ENCODE measurements at places on chromosomes 5 and 9.

- DNase-seq: no peak
Measured at GRCh38 chr5:16926417-16926816, 9.7 kb downstream of the MYO10 start.

GRCh38 chr9:109940561-109940960 is 160.6 kb downstream of the PALM2AKAP2 start:
- DNase-seq: no peak

DNA sequence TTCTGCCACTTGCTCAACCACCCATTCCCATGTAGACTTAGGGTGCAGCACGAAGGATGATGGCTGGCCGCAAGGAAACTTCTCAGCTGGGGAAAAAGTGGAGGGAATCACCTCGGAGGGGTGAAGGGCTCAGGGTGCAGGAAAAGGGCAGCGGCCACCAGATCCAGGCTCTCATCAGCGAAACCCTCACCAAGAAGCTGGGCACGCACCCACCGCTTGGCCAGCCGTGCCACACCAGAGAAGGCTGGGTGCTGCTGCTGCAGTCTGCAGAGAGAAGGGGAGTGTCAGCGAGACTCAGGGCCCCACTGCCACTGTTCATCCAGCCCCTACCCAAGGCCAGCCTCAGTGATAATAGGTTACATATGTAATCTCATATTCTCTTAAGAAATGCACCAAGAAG is 8.6 kb downstream of the NOL6 start:
- DNase-seq: no peak

GRCh38 chr9:77616191-77616590 is 31.9 kb downstream of the GNA14 start:
- no peak for DNase-seq

- no peak for DNase-seq
Measured at GRCh38 chr5:1917830-1918487, 35.2 kb upstream of the IRX4 start.

GRCh38 chr5:160359816-160360215 is 10.6 kb downstream of the C1QTNF2 start:
- DNase-seq: no peak

- peak; percentile 35 for DNase-seq
Measured at GRCh38 chr5:133612249-133612860, at the start of gene FSTL4. Gene FSTL4, minus strand, starts transcription at chr5:133612541.

GRCh38 chr5:14063691-14064090 is 79.5 kb upstream of the TRIO start:
- DNase-seq: no peak

- peak; percentile 65 for DNase-seq
Measured at GRCh38 chr5:132425009-132425937, 55.8 kb downstream of the SLC22A5 start.

DNA sequence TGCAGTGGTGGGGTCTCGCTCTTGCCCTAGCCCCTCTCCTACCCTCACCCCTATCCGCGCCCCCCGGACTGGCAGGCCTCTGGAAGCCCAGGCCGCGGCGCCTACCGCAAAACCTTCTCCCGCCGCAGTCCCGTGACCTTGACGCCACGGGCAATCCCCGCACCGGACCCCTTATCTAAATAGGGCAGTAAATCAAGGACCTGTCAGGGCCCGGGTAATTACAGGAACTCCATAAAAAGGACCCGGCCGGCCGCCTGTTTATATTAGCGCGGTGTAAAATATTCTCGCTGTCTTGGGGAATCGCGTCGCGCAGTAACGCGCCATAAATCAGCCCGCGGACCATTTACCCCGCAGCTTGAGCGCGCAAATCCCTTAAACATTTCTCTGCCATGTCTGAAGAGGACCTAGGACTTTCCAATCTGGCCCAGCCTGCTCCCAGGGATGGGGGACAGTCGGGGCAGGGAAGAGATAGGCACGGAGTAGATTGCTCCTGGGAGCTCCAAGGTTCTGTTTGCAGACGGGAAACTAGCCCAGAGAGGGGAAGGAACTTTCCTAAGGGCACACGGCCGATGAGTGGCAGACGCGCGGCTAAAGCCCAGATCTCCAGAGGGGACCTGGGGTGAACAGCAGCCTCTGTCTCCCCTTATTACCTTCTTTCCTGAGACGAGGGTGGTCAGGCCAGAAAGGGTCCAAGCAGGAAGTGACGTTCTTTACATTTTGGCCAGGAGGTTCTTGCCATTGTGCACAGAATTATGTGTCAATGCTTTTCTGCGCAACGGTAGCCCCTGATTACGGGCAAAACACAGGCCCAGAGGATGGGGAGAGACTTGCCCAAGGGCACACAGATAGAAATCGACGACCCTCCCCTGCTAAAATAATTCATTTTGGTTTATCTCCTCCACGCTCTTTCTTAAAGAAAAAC is 4.8 kb upstream of the HAND1 start:
- DNase-seq: no peak

DNA sequence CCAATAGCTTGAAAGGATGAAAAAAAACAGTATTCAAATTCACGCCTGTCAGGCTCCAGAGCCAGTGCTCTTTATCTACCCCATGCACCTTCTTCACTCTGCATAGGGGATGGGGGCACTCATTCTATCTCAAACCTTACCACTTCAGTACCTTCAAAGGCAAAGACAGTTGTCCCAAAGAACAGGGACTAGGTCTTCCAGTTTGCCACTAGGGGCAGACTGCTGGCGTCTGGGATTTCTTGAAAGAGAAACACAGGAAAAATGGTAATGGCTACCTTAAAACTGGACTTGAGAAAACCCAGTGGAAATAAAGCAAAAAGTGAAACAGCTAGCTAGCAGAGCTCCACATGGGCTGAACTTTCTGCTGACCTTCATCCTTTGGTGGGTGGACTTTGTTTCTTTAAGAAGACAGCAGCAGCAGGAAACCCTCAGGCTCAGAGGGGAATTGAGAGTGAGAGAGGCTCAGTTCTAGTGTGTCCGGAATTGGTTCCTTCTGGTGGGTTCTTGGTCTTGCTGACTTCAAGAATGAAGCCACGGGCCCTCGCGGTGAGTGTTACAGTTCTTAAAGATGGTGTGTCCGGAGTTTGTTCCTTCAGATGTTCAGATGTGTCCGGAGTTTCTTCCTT is 41.0 kb upstream of the SLC36A1 start:
- no peak for DNase-seq

- no peak for DNase-seq
Measured at GRCh38 chr9:74001382-74001781, 495.8 kb upstream of the RORB start.

GRCh38 chr9:77276799-77277198 is 99.5 kb downstream of the VPS13A start:
- no peak for DNase-seq

DNA sequence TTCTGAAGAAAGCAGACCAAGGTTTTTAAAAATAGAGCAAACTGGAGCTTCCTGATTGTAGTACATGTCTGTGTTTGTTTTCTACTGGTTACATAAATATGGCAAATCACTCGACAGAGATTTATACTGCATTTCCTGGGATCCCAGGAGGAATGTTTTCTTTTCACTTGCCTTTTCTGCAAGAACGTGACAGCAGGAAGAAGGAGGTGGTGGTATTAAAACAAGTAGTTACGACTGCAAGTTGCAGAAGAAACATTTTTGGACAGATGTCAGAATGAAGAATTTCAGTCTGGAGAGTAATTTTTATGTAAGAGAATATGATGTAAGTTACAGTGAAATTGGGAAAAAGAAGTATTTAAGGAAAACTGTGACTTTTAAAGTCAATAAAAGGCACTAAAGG is 253.7 kb upstream of the NFIL3 start:
- no peak for DNase-seq

- no peak for DNase-seq
Measured at GRCh38 chr9:79220251-79220650, 351.5 kb upstream of the TLE4 start.

- DNase-seq: no peak
Measured at GRCh38 chr5:127216143-127216542, 74.5 kb upstream of the MEGF10 start.

DNA sequence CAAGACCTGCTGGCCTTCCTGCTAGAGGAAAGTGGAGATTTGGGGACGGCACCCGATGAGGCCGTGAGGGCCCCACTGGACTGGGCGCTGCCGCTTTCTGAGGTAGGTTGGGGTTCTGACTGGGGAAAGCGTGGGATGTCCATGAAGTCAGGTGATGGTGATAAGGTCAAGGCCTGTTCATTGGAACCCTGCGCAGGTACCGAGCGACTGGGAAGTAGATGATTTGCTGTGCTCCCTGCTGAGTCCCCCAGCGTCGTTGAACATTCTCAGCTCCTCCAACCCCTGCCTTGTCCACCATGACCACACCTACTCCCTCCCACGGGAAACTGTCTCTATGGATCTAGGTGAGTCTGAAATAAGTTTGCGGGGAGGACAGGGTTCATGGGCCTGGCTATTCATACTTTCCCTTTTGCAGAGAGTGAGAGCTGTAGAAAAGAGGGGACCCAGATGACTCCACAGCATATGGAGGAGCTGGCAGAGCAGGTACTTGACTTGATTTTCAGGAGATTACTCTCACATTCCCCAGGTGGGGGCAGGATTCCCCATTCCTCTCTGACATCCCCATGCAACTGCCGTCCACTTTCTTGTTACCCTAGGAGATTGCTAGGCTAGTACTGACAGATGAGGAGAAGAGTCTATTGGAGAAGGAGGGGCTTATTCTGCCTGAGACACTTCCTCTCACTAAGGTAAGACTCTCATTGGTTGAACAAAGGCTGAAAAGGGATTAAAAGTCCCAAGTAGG is 505 bp downstream of the CREB3 start:
- peak; percentile 14 for DNase-seq

DNA sequence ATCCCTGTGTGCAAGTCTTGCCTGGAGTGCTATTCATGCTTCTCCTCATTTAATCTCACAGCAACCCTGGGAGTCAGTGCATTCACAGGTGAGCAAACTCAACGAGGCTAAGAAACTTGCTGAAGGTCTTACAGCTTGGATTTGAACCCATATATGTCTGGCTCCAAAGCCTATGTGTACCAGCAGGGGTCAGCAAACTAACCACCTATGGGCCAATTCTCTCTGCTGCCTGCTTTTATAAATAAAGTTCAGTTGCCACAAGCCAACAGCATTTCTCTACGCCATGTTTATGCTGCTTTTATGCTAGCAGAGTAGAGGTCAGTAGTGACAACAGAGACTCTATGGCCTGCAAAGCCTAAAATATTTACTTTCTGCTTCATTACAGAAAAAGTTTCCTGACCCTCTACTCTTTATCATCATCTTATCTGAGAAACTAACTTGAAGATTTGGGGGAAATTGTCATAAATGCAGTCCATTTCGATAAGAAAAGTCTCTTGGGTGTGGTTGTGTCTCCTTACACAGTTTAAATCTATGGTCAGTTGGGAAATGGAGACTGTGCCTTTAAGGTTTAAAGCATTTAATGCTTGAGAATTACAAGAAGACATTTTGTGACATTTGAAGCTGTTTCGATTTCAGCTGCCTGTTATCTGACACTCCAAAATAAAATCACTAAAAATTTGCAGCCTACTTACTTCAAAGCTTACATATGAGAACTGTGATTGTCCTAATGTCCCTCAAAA is 137.7 kb downstream of the PRELID2 start:
- DNase-seq: no peak

DNA sequence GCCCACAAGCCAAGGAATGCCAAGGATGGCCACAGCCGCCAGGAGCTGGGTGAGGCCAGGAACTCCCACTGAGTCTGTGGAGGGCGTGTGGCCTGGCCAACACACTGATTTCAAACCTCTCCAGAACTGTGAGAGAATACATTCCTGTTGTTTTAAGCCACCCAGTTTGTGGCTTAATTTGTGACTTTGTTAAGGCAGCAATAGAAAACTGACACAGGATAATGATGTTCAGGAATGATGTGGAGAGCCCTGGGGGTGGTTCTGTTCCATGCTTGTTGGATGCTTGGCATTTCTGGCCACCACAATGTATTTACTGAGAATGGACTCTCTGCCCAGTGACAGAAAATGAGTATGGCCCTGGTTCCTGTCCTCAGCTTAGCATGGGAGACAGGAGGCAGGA is 82.8 kb downstream of the DAP start:
- DNase-seq: no peak

GRCh38 chr5:135251093-135251492 is 147.9 kb downstream of the MACROH2A1 start:
- DNase-seq: no peak

- no peak for DNase-seq
Measured at GRCh38 chr5:25419684-25420083, 774.9 kb upstream of the CDH10 start.

- DNase-seq: no peak
Measured at GRCh38 chr5:113031104-113031503, 54.5 kb downstream of the DCP2 start.

DNA sequence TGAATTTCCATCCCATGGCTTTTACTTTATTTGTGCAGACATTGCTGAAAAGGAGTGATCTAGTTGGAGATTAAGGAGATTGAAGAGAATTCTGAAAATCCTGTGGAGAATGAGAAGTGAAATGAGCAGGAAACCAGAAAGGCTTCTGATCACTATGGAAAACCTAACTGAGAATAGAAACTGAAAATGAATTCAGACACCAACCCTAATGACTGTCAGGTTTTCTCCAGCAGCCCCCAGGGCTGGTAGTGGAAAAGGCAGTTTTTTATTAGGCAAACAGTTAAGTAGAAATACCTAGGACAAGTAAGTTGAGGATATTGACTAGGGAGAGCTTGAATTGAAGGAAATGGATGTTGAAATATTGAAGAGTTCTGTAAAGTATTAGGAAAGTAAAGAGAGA is 14.7 kb upstream of the ARRDC3 start:
- no peak for DNase-seq

DNA sequence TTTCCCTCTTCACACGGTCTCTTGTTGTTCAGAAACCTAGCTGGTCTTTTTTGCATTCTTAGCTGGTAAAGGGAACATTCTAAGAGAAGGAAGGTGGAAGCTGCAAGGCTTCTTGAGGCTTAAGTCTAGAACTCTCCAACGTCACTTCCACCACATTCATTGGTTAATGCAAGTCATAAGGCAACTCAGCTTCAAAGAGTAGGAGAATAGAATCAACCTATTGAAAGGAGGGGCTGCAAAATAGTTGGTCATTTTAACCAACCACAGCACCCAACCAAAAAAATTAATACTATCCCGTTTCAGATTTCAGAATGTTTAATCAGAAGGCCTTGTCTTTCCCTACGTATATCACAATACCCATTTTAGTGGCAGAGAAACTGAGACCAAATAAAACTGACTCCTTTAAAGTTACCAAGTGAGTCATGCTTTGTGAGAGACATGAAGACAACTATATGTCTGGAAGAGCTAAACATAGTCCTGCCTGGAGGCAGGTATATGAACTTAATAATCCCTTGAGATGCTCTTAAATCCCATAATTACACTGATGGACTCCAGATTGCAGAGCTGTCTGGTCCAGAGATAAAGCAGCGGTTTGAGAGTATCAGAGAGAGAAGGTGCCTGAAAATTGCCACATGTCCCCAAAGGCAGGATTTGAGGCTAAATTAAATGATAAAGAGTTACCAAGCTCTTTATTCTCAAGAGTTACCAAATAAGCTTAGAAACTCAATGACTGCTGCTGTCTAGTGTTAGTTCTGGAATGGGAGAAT is 14.4 kb downstream of the DOCK8 start:
- no peak for DNase-seq

- no peak for DNase-seq
Measured at GRCh38 chr5:159242656-159243055, 20.4 kb upstream of the UBLCP1 start.
